ENCODE measurements at places on chromosomes 5 and 9. TPM values are rescaled to one million over a fixed set of nuclear protein-coding genes. Genes with fewer than 3 reads are reported as not detected.

GRCh38 chr9:21505425-21506179 lies 23.5 kb upstream of the IFNE start:
- no peak overlapping the region for H3K4me3 ChIP-seq
- no peak overlapping the region for H3K27ac ChIP-seq
- peak; percentile 49 for DNase-seq
- H3K4me1 ChIP-seq = peaks cover 34% of the 10 kb centered on the region
- peaks cover 5% of the 10 kb centered on the region for H3K27me3 ChIP-seq
- peaks cover 21% of the 10 kb centered on the region for H3K36me3 ChIP-seq

DNA sequence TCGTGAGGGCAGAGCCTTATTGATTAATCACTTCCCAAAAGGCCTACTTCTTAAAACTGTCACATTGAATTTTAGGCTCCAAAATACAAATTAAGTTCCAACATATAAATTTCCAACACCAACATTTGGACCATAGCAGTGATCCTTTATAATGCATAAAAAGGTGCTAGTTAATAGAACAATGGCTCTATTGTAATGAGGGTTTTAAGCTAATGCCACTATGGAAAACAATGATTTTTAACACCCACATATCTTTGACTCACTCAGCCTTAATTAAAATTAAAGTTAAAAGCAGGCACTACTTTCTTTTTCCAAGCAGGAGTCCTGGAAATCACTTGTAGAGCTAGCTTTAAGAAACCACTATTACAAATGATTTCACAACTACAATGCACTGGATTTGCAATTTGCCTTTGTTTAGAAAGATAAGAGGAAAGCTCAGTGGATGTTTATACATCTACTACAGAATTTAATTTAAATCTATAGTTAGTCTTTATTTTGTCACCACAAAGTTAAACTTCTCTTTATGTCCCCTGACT lies 41.8 kb downstream of the DPYSL3 start:
- H3K36me3 ChIP-seq = peaks cover 5% of the 10 kb centered on the region
- H3K4me1 ChIP-seq = peaks cover 9% of the 10 kb centered on the region
- no peak overlapping the region for H3K4me3 ChIP-seq
- no peak for DNase-seq

DNA sequence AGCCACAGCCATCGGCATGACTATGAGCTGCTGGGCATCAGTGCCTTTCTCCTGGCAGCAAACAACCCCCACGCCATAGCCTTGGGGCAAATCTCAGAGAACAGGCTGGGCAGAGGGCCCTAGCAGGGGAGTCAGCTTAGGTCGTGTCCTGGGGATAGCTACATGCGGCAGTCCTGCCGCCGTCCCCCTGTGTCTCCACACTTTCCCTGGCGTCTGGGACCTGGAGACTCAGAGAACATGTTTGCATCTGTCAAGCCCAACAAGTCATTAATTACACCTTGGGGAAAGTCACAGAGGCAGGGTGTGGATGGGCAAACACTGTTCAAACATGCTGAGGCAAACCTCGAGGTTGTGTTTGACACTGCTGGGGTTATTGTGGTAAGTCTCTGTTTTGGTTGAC lies 123.6 kb downstream of the C5orf15 start:
- no peak for DNase-seq
- peaks cover 46% of the 10 kb centered on the region for H3K27me3 ChIP-seq
- no peak overlapping the region for H3K27ac ChIP-seq
- no peaks in the 10 kb centered on the region for H3K36me3 ChIP-seq

DNA sequence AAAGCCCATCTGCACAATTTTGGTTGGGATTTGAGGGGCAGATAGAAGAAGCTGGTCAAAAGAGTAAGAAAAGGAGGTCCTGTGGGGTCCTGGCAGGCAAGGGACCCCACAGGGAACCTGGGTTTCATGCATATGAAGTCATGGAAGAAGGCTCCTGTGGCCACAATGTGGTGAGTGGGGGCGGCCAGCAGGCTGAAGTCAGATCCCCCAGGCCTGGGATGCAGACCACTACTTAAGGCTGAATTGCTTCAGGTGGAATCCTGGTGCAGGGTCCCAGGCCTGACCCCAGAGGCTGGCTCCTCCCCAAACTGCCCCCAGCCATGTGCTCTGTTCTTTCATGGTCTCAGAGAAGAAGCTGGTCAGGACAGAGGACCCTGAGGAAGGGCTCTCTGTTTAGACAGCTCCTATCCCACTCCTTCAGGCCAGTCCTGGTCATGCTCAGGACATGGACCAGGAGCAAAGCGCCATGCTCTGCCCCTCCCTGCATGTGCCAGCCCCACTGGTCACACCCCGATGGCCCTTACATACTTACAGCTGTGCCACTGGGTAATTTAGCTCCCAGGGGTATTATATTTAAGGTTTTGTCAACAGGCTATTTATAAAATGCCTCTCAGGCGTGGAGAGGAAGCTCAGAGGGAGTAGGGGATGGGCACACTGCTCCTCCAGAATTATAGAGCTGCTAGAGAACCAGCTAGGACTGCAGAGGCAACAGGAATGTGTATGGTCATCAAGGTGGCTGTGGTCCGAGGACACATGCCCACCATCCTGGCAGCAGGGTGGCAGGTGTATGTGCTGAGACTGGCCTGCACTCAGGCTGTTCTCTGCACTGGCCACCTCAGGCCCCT lies 33.4 kb downstream of the C5orf15 start:
- peaks cover 4% of the 10 kb centered on the region for H3K4me1 ChIP-seq
- no peak for DNase-seq
- no peaks in the 10 kb centered on the region for H3K36me3 ChIP-seq
- peaks cover 18% of the 10 kb centered on the region for H3K27me3 ChIP-seq

DNA sequence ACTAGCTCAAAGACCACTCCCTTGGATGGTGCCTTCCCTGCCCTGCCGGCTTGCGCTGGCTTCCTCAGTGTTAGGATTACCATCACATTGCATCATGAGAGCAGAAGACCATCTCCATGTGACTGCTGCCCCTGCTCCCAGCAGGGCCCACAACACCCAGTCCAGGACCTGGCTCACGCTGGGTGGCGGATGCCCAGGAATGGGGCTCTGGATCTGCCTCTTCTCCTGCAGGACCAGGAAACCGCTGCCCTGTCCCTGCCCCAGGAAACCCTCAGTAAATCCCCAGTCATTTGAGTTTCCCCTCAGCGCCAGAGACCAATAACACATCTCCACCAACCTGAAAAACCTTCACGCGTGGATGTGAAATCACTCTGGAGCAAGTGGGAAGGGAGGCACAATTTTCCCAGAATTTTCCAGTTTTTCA lies 3.3 kb upstream of the RNF44 start:
- no peak for DNase-seq
- H3K4me1 ChIP-seq = peaks cover 28% of the 10 kb centered on the region
- no peaks in the 10 kb centered on the region for H3K36me3 ChIP-seq

GRCh38 chr5:125409234-125409860 lies 662.9 kb upstream of the ZNF608 start:
- peak; percentile 5 for DNase-seq
- H3K4me3 ChIP-seq = peak overlapping the region; percentile 76
- peaks cover 7% of the 10 kb centered on the region for H3K27me3 ChIP-seq
- peak overlapping the region; percentile 45 for H3K27ac ChIP-seq
- no peaks in the 10 kb centered on the region for H3K36me3 ChIP-seq

- no peak overlapping the region for H3K4me3 ChIP-seq
- H3K27ac ChIP-seq = no peak overlapping the region
- no peaks in the 10 kb centered on the region for H3K36me3 ChIP-seq
- H3K27me3 ChIP-seq = no peaks in the 10 kb centered on the region
- H3K4me1 ChIP-seq = no peaks in the 10 kb centered on the region
Measured at GRCh38 chr5:124718380-124718789, 28.1 kb downstream of the ZNF608 start.

DNA sequence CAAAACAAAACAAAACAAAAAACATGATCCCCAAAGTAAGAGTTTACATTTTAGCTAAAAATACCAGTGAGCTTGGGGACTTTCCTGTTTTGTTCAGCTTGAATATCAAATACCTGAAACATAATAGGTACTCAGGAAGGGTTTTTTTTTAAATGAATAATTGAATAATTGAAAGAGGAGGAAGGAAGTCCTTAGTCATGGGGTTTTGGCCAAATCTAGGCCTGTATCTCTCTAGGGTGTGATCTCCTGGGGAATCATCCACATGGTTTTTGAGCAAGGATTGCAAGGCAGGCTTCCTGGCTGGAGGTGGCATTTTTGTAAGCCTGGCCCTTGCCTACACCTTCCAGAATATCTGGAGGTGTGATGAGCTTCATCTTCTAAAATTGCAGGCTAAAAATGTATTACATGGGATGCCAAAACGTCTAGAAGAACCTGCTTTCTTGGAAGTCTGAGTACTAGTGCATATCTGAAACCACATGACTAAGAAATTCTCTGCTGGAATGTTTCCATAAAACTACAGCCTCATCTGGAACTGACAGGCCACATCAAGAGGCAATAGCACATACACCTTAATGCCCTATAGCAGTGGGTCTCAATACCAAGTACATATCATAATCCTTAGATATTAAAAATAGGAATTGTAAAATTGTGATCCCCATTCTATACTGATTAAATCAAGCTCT lies 10.4 kb downstream of the C9 start:
- peaks cover 12% of the 10 kb centered on the region for H3K27me3 ChIP-seq
- H3K4me1 ChIP-seq = peaks cover 6% of the 10 kb centered on the region
- no peak overlapping the region for H3K27ac ChIP-seq
- no peak overlapping the region for H3K4me3 ChIP-seq
- DNase-seq = no peak

GRCh38 chr9:122032346-122032745 lies 60.8 kb downstream of the TTLL11 start:
- H3K27ac ChIP-seq = no peak overlapping the region
- no peak overlapping the region for H3K4me3 ChIP-seq
- peaks cover 11% of the 10 kb centered on the region for H3K4me1 ChIP-seq
- H3K27me3 ChIP-seq = no peaks in the 10 kb centered on the region
- DNase-seq = no peak

GRCh38 chr9:14418301-14418940 lies 104.5 kb upstream of the NFIB start:
- no peak for DNase-seq
- no peak overlapping the region for H3K27ac ChIP-seq

- H3K27me3 ChIP-seq = peaks cover 32% of the 10 kb centered on the region
- peaks cover 14% of the 10 kb centered on the region for H3K4me1 ChIP-seq
- peak within 1 kb of the TSS; percentile 86 for H3K4me3 ChIP-seq
- H3K36me3 ChIP-seq = no peaks in the 10 kb centered on the region
- no peak for DNase-seq
Measured at GRCh38 chr5:60843936-60844905, at the start of gene ELOVL7. Gene ELOVL7 (minus strand): TSS chr5:60844269. CDS start chr5:60787397, 56,872 bp downstream.

- peaks cover 7% of the 10 kb centered on the region for H3K4me1 ChIP-seq
- no peaks in the 10 kb centered on the region for H3K27me3 ChIP-seq
- DNase-seq = no peak
- no peaks in the 10 kb centered on the region for H3K36me3 ChIP-seq
- H3K4me3 ChIP-seq = no peak overlapping the region
- no peak overlapping the region for H3K27ac ChIP-seq
Measured at GRCh38 chr9:223152-223551, 8.5 kb downstream of the DOCK8 start.

DNA sequence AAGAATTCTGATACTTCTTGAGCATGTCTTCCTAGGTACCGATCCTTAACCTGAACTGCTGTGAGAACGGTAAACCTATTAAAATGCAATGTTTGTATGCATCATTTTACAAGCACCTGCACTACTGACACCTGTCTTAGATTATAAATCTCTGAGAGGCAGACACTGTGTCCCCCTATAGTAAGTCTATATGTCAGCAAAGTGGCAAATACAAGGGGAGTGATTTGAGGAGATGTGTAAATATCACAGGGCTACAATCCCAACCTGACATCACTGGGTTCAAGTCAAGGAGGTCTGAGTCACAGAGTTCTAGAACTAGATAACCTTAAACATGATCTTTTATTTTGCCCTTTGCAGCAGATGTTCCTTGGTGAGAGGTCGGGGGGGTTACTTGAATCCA lies 64.1 kb downstream of the ANKH start:
- no peak overlapping the region for H3K4me3 ChIP-seq
- no peak for DNase-seq
- peak overlapping the region; percentile 93 for H3K27ac ChIP-seq
- peaks cover 51% of the 10 kb centered on the region for H3K4me1 ChIP-seq

DNA sequence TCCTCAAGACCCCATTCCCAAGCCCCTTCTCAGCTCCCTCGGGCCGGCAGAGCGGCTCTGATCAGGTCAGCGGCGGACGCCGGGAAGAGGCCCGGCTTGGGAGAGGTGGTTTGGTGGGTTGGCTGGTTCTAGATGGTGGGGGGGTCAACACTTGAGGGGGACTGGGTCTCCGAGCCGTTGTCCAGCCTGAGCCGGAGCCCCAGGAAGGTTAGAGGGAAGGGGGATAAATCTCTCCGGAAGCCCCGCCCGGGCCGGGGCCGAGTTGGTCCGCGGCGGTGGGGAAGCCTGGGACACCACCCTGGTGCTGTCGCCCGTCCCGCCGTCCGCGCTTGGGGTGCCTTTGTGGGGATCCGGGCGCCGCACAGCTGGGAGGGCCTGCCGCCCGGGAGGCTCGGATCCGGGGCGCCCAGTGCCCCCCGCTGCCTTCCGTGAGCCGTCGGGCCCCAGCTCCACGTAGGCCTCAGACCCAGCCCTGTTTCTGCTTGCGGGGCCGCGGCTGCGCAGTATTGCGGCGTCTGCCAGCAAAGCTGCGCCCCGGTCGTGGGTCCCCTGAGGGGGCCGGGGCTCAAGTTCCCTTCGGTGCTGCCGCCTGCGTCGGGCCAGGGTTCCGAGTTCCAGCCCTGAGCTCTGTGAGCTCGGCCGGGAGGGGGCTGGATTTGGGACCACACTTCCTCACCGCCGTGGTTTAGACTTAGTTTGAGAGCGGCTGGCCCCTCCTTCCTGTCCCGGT lies 542 bp upstream of the TRIM52 start:
- H3K36me3 ChIP-seq = peaks cover 18% of the 10 kb centered on the region
- H3K27ac ChIP-seq = peak overlapping the region; percentile 97
- peak; percentile 43 for DNase-seq
- H3K4me3 ChIP-seq = peak overlapping the region; percentile 94

DNA sequence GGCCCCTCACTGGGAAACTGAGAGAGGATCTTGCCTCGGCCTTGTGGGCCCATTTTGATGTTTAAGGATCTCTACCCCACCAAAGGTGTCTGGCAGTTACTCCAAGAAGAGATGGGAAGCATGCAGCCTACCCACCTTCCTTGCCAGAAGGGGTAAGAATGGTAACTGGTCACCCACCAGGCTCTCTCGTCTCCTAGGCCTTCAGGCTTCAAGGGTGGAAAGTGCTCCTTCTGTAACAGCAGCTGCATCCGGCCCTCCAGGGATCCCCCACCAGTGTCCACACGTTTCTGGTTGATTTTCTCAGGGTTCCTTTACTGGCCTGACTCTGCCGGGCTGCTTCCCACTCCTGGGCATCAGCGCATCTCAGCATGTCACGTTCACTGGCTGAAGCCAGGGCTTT lies 204.4 kb upstream of the IRX1 start:
- no peak overlapping the region for H3K4me3 ChIP-seq
- DNase-seq = no peak
- H3K27me3 ChIP-seq = peaks cover 4% of the 10 kb centered on the region

- H3K4me3 ChIP-seq = peak overlapping the region; percentile 40
- DNase-seq = peak; percentile 15
- peak overlapping the region; percentile 89 for H3K27ac ChIP-seq
- H3K4me1 ChIP-seq = peaks cover 51% of the 10 kb centered on the region
Measured at GRCh38 chr9:121399126-121399882, 29.3 kb upstream of the STOM start.

The DNAJC21 gene
- total RNA-seq = 47.5 TPM

The STPG3 gene
- not detected for total RNA-seq

The VPS13A gene
- 14.8 TPM for total RNA-seq

The PCDHA13 gene
- not detected for total RNA-seq

The HK3 gene
- total RNA-seq = not detected

The GRIA1 gene
- total RNA-seq = 0.31 TPM

The MEGF10 gene
- total RNA-seq = not detected

Data from HFFc6 (cell line).